ENCODE measurements at places on chromosomes 1 and 21. TPM values are rescaled to one million over a fixed set of nuclear protein-coding genes. Genes with fewer than 3 reads are reported as not detected.

ATP6V1G3 gene
- not detected for total RNA-seq

TTC34 gene
- 0.05 TPM for total RNA-seq

FOXJ3 gene
- total RNA-seq = 31.1 TPM

C1orf210 gene
- not detected for total RNA-seq

LRRIQ3 gene
- 1.7 TPM for total RNA-seq

CAMSAP2 gene
- 27.5 TPM for total RNA-seq

RGS16 gene
- 11.6 TPM for total RNA-seq

ENO1 gene
- total RNA-seq = 3,008 TPM

UBASH3A gene
- total RNA-seq = not detected

IGSF3 gene
- total RNA-seq = 34.2 TPM

CD160 gene
- total RNA-seq = not detected

PTPN22 gene
- 1.7 TPM for total RNA-seq

LCE1A gene
- total RNA-seq = not detected

GGPS1 gene
- 18.8 TPM for total RNA-seq

SUSD4 gene
- 0.13 TPM for total RNA-seq

SH3BGRL3 gene
- total RNA-seq = 113 TPM

SLC5A9 gene
- total RNA-seq = not detected

DFFA gene
- total RNA-seq = 47.8 TPM

GPR153 gene
- total RNA-seq = 29.0 TPM

LIN9 gene
- total RNA-seq = 9.2 TPM

ARTN gene
- 1.4 TPM for total RNA-seq

MNDA gene
- not detected for total RNA-seq

BCL2L15 gene
- 0.79 TPM for total RNA-seq

SLC44A5 gene
- 1.4 TPM for total RNA-seq

GLIS1 gene
- 0.08 TPM for total RNA-seq

HCRTR1 gene
- not detected for total RNA-seq

SELENBP1 gene
- not detected for total RNA-seq

S1PR1 gene
- 1.8 TPM for total RNA-seq

TMOD4 gene
- 0.38 TPM for total RNA-seq

GJB3 gene
- total RNA-seq = 11.8 TPM

MTARC2 gene
- total RNA-seq = 0.64 TPM

FALEC gene
- not detected for total RNA-seq

CSRP1 gene
- 168 TPM for total RNA-seq

FDPS gene
- total RNA-seq = 212 TPM

NKAIN1 gene
- 1.4 TPM for total RNA-seq

MAGOH gene
- total RNA-seq = 93.9 TPM

ESPN gene
- 12.2 TPM for total RNA-seq

AK5 gene
- 4.6 TPM for total RNA-seq

NR0B2 gene
- total RNA-seq = not detected

CYB5RL gene
- total RNA-seq = 3.0 TPM

RNASEL gene
- 4.9 TPM for total RNA-seq

TMEM79 gene
- total RNA-seq = 4.0 TPM

MYBPH gene
- not detected for total RNA-seq

LINGO4 gene
- total RNA-seq = not detected

SLAMF9 gene
- total RNA-seq = 1.8 TPM

LCE1B gene
- not detected for total RNA-seq

FLG2 gene
- total RNA-seq = not detected

KIF21B gene
- total RNA-seq = 20.8 TPM

TMEM81 gene
- 1.8 TPM for total RNA-seq

OR2G6 gene
- total RNA-seq = not detected

CREB3L4 gene
- 28.3 TPM for total RNA-seq

SYCP1 gene
- not detected for total RNA-seq

TMEM51 gene
- total RNA-seq = 2.1 TPM

GRIK3 gene
- not detected for total RNA-seq

SPATA46 gene
- total RNA-seq = not detected

CYP4Z1 gene
- not detected for total RNA-seq

OR2T11 gene
- total RNA-seq = not detected

LRRC8B gene
- 1.7 TPM for total RNA-seq

Measured in A375 (cell line).